ENCODE measurements at places on chromosomes 3 and 15.

GRCh38 chr3:161250116-161250515, 29.0 kb downstream of the NMD3 start:
- no peak for DNase-seq

GRCh38 chr3:56754741-56755417, 46.9 kb downstream of the ARHGEF3 start:
- DNase-seq = no peak

DNA sequence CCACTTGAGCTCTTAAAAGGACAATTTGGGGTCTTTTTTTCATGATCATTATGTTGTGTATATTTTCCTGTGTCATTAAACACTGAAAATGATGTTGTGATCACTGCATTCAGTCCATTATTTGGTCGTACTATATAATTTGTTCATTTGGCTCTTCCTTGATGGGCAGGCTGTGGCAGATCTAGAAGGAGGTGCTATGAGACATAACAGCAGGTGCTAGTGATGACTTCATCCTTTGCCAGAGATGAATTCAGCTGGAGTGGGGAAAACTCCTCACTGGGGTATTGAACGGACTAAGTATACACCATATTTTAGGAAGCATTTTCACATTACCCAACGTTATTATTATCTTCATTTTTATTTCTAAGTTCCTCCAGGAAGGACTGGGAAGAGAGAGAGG, 12.0 kb downstream of the CMTM7 start:
- DNase-seq = no peak

DNA sequence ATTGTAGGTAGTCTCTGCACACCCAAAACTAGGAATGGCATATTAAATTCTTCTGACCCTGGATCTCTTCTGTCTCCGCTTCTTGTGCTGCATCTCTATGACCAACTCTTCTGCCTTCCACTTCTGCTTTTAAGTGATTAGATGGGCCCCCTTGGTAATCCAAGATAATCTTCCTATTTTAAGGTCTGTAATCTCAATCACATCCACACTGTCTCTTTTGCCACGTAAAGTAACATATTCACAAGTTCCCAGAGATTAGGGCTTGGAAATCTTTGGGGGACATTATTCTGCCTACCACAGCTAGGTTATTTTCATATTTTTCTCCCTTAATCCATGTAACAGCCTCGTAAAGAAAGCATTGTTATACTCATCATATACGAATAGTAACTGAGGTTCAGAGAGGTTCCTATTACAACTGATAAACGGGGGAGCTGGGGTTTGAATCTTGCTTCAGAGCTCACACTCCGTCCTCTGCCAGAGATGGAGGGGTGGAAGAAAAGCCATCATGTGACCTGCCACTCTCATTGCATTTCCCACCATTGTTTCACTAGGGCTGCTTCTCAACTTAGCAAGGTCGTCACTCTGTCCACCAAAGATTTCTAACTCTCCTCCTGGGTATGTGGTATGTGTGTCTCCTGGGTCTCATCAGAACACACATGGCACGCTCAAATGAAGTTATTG, 6.6 kb upstream of the CD47 start:
- DNase-seq = no peak

GRCh38 chr3:15903164-15903563, 105.4 kb upstream of the ANKRD28 start:
- no peak for DNase-seq

DNA sequence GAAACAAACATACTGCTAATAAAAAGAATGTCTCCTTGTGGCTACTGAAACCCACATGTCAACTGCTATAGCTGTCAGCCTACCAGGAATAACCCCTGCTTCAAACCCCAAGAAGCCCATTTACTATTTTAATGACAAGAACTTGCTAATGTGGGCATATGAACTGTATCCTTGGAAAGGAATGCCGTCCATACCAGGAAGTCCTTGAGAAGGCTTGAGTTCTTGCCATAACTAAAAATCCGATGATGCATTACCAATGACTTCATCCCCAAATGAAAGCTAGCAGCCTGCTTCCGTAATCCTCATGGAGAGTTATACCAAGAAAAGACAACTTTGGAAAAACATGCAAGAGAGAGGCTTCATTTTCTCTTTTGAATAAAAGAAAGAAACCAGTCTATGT, 34.8 kb downstream of the MINDY4B start:
- DNase-seq = no peak

- DNase-seq = no peak
Measured at GRCh38 chr15:39084674-39085530, 496.0 kb upstream of the THBS1 start.

Measured in C1 segment of cervical spinal cord (tissue), 14 donors.